Skin of body (tissue), 3 donors: ENCODE measurements at places on chromosomes 2 and 18.

GRCh38 chr18:61154866-61155265 lies 178.4 kb upstream of the CDH20 start:
- no peak for DNase-seq

DNA sequence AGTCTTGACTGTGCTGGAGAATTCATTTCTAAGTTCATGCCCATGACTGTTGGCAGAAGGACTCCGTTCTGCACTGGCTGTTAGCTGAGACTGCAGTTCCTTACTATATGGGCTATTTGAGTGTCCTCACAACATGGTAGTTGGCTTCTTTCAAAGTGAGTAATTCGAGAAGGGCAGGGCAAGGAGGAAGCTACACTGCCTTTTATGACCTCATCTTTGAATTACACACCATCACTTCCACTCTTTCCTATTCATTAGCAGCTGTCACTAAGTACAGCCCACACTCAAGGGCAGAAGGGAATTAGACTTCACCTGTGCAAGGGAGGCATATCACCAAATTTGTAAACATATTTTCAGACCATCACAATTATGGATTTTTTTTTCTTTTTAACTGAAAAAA lies 55.9 kb upstream of the EPAS1 start:
- no peak for DNase-seq

DNA sequence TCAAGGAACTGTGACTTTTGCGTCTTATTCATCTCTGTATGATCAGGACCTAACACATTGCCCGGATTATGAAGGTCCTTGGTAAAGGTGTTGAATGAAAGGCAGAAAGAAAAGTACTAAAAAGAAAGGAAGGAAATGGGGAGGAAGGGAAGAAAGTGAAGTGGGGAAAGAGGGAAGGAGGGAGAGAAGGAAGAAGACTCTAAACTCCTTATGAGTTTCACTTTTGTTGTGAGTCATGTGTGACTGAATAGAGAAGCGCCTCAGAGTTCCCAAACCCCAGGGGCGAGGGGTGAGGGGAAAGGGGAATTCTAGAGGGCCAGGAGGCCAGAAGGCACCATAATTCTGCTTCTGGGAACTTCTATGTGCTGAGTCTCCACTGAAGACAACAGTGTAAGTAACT lies 30.9 kb upstream of the OSBPL6 start:
- DNase-seq = no peak

- DNase-seq = no peak
Measured at GRCh38 chr2:40488927-40489677, 37.2 kb upstream of the SLC8A1 start.

GRCh38 chr2:51918113-51918512 lies 886.2 kb upstream of the NRXN1 start:
- DNase-seq = peak; percentile 41

- DNase-seq = no peak
Measured at GRCh38 chr2:5696404-5696944, 4.3 kb downstream of the SOX11 start.

DNA sequence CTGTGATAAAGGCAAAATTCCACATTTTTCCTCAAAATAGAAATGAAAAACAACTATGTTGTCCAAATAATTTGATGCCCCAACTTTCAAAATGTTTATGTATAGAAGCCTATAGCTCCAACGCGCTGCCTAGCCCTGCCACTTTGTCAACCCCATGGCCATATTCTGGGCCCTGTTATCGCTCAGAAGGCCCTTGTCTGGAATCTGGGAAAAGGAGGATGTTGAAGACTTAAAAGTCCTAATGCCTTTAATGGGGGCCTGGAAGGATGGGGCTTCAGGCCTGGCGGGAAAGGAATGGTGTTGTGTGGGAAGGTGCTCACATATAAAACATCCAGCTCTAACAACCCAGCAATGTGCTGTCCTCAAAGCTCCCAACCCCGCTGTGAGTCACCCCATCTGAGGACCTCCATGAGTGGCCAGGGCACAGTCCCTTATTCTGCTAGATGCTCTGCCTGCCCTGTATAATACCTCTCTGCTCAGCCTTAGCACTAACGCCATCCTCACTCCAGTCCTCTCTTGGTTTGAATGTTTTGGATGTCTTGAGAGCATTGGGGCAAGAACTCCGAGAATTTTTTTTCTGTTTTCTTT lies 86.0 kb downstream of the ACSL3 start:
- no peak for DNase-seq

DNA sequence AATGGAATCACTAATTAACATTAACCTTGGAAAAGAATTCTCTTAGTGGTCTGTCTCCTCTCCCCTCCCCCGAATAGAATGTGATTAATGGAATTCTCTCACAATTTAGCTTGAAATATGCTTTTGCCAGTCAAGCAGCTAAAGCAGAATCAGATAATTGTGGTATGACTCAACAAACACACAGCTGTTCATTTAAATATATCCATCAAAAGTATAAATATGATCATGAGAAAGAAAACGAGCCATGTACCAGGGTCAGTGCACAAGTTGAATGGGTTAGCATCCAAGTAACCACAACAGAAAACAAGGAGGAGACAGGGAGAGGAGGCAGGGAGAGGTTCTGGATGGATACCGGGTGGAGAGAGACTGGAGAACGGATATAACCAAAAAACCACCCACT lies 66.9 kb downstream of the ACVR1 start:
- DNase-seq = no peak

DNA sequence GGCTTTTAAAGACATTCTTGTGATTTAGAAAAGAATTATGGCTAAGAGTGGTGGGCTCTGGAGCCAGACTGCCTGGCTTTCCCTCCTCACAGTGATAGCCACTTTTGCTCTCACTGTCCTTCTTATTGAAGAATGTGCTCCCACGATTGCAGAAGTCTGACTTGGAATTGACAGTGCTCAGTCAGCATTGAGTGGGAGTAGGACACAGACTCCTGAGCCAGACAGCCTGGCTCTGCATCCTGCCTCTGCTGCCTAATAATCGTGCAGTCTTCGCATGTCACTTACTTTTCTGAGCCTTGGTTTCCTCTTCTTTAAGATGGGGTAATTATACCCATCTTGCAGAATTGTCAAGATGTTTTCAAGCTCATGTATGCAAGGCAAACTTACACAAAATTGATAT lies 23.3 kb downstream of the SPATS2L start:
- DNase-seq = no peak

GRCh38 chr2:38433607-38433975 lies 56.5 kb upstream of the ATL2 start:
- DNase-seq = no peak

GRCh38 chr2:140392824-140393223 lies 1612.6 kb upstream of the NXPH2 start:
- no peak for DNase-seq

- peak; percentile 17 for DNase-seq
Measured at GRCh38 chr2:197908990-197909776, 104.8 kb downstream of the PLCL1 start.

DNA sequence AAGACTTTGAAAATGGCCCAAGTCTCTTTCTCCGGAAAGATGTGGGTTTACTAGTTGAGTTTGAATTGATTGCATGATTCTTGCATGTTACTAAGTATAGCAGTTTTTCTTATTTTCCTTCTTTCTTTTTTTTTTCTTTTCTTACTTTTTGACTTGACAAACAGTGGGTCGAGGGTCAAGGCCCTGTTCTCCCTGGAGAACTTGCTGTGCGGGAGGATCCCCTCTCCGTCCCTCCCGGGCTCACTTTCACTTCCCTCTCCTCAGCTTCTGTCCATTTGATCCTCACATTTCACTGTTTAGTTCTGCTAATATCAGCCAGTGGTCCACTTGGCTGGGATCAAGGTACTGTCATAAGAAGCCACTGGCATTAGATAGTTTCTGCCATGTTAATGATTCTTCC lies 767.4 kb downstream of the TDRD15 start:
- DNase-seq = no peak

DNA sequence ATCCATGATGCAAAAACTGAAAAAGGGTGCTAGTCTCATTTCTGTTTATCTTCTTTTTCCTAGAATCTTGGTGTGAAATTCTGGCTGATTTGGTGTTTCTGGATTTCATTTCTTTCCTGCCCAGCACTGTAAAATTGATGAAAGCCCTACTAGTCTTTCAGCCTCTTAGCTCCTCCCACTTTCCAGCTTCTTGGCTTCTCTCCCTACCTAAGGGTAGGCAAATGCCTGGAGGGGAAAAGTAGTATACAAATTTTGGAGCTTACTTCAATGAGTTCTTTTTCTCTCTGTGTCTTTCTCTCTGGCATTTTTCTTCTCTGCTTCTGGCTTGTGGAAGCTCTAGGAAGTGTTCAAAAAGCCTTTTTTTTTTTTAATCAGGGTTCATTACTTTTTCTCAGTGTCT lies 160.5 kb downstream of the XIRP2 start:
- DNase-seq = no peak

- DNase-seq = no peak
Measured at GRCh38 chr2:71130905-71131244, 441 bp downstream of the MPHOSPH10 start.

- DNase-seq = no peak
Measured at GRCh38 chr2:19797871-19798270, 103.9 kb downstream of the TTC32 start.

DNA sequence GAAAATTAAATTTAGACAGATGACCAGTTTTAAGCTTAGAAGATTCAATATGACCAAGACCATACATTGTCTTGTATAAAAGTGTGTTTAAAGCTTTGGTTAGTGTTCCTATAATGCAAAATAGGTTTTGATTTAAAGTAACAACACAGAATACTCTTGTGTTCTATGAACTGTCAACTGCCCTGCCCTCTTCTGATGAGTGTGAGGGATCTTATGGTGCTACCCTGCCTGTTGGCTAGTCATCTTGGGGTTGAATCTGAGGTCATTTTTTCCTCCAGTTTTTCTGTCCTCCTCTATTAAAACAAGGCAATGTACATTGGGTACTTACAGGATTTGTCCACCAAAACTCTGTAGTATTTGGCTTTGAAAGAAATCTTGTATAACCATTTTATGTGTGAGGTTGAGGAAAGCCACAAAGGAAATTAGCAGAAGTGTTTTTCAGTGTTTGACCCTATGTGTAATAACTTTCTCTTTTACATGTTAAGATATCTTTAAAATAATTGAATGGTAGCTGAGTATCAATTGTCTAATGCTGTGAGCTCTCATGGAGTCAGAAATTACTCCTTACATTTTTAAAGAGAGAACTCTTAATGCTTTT lies 129.1 kb downstream of the SPTBN1 start:
- no peak for DNase-seq

- DNase-seq = no peak
Measured at GRCh38 chr2:3488061-3488531, 31.2 kb downstream of the ADI1 start.

- no peak for DNase-seq
Measured at GRCh38 chr2:16359961-16360360, 305.7 kb downstream of the CYRIA start.

DNA sequence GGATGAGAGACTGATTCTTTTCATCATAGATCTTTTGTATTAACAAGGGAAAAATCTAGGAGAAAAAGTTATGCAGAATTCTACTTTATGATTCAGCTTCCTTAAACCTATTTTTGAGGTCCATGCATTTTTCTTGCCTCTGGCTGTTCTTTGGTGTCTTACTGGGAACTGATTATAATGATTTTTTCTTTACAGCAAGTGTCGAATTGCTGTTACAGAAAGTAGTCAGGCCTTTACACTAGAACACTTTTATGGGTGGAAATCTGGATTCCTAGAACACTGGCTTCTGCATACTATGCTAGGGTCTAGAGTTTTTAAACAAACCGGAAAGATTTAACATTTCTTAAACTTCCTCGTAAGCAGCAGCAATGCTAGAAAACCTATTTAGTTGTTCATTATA lies 302.6 kb downstream of the NUP35 start:
- no peak for DNase-seq

- DNase-seq = no peak
Measured at GRCh38 chr18:57916684-57917083, 113.6 kb upstream of the ATP8B1 start.

DNA sequence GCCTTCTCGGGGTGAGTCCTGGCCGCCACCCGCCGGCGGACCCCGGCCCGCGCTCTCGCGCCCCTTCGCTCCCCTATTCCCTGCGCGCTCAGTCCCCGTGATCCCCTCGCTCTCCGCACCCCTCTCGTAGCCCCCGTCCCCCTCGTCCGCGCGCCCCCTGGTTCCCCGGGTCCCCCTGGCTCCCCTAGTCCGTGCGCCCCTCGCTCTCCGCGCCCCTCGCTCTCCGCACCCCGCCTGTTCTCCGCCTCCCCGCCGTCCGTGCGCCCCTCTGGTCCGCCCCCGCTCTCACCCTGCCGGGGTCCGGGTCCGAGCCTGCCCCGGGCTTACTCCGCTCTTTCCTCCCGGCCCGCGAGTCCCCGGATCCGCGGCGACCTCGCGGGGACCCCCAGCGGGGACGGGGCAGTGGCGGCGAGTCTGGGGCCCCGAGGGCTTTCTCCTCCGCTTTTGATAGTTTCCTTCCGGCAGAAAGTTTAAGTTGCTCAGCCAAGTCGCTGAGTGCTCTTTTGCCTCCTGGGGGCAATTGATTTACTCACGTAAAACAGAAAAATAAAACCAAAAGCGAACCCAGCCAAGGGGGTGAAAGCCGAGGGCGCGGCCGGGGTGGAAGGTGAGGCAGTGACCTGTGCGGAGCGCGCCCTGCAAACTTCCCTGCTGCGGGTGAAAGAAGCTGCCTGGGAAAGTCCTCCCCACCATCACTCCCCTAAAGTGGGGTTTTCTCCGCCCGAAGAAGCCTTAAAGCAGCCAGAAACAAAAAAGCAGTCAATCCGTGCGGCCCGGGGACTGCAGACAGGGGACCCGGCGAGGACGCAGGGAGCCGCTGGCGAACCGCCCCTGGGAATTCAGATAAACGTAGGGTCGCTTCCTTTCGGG lies 568 bp downstream of the RAB31 start:
- DNase-seq = no peak

DNA sequence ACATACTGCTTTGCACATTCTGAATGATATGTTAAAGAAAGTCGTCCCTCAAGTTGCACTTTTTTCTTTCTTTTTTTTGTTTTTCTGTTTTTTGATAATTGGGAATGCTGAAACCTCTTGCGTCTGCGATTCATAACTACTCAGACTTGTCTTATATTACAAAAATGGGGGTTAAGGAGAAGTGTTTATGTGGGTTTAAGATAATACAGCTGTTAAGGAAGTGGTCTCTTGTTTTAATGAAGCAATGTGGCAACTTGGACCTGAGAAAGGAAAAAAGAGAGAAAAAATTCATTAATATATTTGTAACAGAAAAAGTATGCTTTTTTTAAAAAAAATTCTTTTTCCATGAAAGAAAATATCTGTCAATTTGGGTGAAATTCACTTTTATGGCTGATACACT lies 268.5 kb upstream of the CCDC68 start:
- DNase-seq = no peak

DNA sequence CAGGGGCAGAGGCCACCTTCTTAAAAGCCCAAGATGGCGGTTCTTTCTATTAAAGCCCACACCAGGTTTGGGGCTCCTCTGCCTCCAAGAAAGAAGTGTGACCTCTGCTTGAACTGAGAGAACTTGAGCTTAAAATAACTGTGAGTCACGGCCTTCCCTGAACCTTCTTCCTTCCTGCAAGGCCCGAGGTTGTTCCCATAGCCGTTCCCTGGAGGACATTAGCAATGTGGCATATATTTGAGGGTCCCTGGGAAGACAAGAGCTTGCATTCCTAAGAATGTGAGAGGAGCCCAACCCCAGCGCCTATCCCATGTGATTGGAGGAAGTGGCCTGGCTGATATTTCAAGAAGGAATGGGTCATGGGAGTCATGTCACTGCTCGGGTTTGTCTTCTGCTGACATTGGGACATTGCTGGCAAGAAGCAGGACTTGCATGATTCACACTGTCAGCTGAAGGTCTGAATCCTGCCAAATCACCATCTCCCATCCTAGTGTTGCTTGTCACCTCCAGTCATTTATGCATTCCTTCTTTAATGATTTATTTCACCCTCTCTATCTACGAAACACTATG lies 168.1 kb downstream of the TRIB2 start:
- DNase-seq = peak; percentile 4
